Fibroblast of skin of abdomen (primary cell): ENCODE measurements at places on chromosomes 16 and 17.
A peak's percentile ranks its signal among the peaks of the same experiment; 100 is the strongest.

DNA sequence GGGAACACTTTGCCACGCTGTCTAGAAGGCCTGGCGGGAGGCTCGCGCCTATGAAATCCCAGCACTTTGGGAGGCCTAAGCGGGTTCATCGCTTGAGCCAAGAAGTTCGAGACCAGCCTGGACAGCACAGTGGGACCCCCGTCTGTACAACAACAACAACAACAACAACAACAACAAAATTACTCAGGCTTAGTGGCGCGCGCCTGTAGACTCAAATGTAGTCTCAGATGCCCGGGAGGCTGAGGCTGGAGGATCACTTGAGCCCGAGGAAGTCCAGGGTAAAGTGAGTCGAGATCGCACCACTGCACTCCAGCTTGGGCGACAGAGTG, 297 bp upstream of the SLFN13 start:
- no peak for DNase-seq

DNA sequence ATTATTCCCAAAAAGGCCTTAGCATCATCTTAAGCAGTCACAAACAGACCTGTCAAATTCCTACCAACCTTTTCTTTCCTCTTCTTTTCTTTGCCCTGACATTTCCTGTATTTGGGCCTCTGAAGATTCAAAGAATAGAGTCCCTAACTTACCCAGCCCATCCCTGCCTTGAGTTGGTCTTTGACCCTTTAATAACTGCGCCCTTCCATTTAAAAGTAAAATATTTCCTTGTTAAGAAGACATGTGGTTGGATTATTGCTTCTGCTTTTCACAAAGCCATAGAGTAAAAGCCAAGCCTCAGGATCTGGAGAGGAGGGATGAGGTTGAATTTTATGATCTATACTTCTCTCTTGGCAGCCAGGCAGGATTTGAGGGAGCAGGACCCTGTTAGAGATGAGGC, 13.2 kb upstream of the CCL23 start:
- DNase-seq = no peak

- peak; percentile 44 for DNase-seq
These were observed 233.1 kb upstream of the WSCD1 start for GRCh38 chr17:5837055-5837491.

DNA sequence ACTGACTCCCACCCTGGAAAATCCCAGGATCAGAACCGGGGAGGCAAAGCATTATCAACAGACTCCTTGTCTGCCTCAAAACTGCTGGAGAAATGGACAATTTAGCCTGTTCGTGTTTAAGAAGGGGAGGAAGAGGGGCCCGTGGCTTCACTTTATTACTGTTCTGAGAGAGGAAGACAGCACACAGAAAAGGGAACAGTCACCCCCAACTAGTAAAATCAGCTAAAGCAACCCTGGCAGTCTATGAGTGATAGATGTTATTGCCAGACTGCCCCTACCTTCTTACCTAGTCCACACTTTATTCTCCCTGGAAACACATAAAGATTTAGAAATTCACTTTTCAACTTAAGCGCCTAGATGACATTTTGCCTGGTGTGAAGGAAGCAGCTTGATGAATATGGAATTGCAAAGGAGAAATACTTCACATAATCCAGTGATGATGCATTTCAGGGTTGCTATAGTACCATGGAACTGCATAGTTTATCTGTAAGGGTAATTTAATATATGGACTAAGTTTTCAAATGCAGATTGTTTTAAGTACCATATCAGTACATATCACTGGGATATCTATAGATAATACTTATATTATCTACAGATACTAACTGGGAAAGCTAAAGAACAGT, 36.9 kb upstream of the TRAP1 start:
- DNase-seq = peak; percentile 46

- no peak for DNase-seq
These were observed 414.1 kb upstream of the CDH8 start for GRCh38 chr16:62450291-62450690.
